ENCODE measurements at places on chromosomes 3 and 15.

DNA sequence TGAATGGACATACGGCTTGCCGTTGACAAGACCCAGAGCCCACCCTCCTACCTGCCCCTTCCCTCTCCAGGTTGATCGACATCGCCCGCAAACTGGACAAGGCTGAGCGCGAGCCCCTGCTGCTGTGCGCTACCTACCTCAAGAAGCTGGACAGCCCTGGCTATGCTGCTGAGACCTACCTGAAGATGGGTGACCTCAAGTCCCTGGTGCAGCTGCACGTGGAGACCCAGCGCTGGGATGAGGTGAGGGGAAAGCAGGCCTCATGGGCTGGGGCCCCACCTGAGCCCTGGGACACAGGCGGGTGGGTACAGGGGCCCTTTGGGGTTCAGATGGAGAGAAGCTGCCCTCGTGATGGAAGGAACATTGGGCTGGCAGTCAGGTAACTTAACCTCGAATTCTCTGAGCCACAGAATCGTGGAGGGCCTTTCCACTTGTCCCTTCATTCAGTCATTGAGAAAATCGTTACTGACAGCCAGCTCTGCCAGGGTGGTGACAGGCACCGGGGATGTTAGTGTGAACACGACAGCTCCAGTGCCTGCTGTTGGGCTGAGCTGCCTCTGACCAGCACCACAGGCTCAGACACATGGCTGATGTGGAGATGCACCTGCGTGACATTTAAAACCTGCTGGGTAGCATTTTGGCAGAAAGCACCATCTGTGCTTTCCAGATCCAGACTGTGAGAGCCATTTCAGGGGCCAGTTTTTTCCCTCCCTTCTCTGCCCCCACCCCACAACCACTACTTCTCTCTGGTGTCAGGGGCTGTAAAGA lies 25.6 kb upstream of the RHO start:
- no peak for DNase-seq

- no peak for DNase-seq
These were observed 81.3 kb downstream of the PCSK6 start for GRCh38 chr15:101407966-101408775.

GRCh38 chr3:171980578-171981270 lies 58.7 kb upstream of the FNDC3B start:
- no peak for DNase-seq

DNA sequence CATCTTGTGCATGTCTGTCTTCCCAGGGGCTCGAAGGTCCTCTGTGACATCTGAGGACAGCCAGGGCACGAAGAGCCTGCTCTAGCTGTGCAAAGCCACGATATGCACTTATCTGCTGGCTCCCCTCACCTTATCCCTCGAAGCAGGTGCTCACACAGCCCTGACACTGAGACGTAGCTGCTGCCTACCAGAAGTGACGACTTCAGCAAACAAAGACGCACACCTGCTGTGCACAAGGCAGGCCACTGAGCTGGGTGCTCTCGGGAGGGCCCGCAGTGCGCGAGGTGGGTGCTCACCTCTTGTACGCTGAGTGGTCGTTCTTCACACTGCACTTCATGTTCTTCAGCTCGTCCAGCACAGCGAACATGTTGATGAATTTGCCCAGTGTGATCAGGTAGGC lies 37.3 kb downstream of the CYFIP1 start:
- DNase-seq: no peak

DNA sequence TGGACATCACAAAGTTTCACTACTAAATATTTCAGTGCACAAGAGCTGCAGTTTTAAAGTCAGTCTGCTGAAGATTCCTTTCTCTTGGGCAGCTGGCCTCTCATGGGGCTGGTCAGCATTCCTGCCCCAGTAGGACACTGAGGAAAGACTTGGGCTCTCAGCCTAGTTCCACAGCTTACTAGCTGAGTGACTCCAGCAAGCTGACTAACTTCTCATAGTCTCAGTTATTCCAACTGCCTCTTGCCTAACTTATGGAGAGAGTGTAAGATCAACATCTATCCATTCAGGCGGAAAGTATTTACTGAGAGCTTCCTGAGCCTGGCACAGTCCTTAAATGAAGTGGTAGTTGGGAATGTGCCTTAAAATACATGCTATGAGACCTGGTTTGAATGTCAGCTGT lies 27.0 kb downstream of the TM4SF4 start:
- no peak for DNase-seq

- DNase-seq: no peak
These were observed 278.6 kb downstream of the SQOR start for GRCh38 chr15:45913451-45913850.

DNA sequence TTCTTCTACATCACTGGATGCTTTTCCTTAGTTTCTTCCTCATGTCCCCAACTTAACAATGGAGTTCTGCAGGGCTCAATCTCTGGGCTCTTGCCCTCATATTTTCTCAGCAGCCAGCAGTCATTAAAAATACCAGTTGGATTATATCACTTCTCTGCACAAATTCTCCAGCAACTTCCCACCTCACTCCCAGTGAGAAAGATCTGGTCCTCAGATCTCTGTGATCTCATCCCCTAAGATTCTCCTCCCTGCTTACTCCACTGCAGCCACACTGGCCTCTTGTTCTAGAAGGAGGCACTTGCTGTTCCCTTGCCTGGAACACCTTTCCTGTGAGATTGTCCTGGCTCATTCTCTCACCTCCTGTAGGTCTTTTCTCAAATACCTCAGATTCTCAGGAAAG lies 6.1 kb downstream of the ERICH6 start:
- no peak for DNase-seq

All from muscle of arm (tissue), 14 donors.